Lower leg skin (tissue), 4 donors: ENCODE measurements at places on chromosomes 7 and 10.

- no peak for DNase-seq
Observed at GRCh38 chr7:156494960-156495359, 145.6 kb upstream of the RNF32 start.

- no peak for DNase-seq
Observed at GRCh38 chr10:107971973-107972372, 807.5 kb upstream of the SORCS1 start.

DNA sequence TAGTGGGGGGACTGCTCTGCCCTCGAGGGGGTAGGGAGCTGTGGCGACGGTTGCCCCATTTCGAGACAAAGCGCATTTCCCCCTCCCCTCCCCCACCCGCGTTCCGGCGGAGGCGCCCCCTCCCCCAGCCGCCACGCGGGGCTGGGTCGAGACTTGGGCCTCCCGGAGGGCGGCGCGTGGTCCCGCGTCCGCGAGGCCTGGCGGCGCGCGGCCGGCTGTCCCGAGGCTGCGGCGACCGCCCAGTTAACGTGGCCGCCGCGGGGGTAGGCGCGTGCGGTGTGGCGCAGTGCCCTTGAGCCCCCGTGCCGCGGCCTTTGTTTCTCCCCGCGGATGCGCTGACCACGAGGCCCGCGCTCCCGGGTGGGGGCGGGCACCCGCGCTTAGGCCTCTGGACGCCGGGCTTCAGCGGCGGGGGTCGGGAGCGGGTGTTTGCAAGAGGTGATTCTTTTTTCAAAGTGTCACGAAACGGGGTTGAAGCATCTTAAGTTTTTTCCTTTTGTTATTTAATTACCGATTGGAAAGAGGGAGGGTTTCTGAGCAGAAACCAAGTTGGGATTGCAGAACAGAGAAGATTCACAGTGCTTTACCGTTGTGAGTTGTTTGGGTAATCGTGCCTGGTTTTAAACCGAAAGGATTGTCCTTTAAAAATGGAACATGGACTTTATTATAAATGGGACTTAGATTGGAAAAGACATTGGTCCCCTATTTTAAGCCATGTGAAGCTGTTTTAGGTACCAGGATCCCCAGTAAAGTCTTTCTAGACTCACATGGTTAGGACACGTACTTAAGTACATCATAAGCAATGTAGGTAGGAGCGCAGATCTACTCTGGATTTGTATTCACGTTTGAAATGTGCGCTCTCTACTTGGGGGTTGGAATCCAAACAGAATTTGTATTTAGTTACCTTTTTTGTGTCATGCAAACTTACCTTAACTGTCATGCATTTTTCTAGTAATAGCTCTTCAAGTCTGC is 760 bp downstream of the CBX3 start:
- DNase-seq = peak; percentile 49

GRCh38 chr10:13404791-13405190 is 56.7 kb upstream of the SEPHS1 start:
- peak; percentile 50 for DNase-seq

DNA sequence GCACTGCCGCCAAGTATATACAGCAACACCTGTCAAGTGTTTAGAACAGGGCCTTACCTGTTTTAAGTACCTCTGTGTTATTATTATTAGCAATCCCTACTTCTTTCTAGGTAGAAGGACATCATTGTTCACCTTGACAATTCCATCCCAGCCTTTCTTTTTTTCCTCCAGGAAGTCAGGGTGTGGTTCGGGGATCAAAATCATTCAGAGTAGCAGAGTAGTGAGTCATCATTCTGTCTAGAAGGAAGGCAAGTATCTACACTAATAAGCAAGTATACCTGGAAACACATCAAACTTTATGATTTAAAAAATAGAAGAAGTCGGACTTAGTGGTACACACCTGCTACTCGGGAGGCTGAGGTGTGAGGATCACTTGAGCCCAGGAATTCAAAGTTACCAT is 25.5 kb upstream of the CAPZA2 start:
- DNase-seq = no peak

- DNase-seq = no peak
Observed at GRCh38 chr10:127576740-127577161, 27.6 kb downstream of the NPS start.

- no peak for DNase-seq
Observed at GRCh38 chr10:106571192-106571946, 593.1 kb downstream of the SORCS1 start.

GRCh38 chr10:104072786-104073185 is 12.9 kb downstream of the COL17A1 start:
- no peak for DNase-seq

GRCh38 chr7:44398953-44399574 is 73.7 kb upstream of the CAMK2B start:
- peak; percentile 31 for DNase-seq

- DNase-seq = no peak
Observed at GRCh38 chr10:127968659-127969058, 61.8 kb downstream of the PTPRE start.

- no peak for DNase-seq
Observed at GRCh38 chr10:8338177-8338766, 283.8 kb downstream of the GATA3 start.

DNA sequence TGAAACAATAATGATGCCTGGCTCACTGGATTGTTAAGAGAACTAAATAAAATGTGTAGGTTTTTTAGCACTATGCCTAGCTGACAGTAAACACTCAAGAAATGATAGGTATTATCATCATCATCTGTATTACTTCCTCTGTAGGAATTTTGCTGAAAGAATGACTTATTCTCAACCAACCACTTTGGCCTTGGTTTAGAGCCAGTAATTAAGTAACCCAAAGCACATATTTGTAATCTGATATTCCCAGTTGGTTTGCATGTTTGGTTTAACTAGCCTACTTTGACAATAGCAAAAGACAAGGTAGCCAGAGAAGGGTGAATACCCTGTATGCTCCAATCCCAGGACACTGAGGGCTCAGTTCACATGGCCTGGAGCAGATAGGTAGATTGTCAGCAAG is 34.4 kb downstream of the BCAP29 start:
- no peak for DNase-seq

DNA sequence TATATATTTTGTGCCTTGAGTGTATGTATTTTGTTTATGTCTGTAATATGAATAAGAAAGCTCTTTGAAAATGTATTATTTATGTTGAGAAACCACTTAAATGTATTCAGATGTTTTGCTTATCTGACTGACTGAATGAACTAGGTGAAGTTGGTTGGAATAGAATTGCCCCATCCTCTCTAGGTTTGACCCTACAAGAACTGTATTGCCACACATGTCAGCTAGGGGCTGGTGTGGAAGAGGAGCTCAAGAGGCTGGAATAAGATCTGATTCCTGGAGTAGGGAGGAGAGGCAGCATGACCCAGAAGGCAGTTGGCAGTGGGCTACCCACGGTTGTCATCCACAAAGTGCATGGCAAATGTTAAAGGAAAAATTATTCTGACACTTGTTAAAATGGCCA is 9.1 kb downstream of the SSMEM1 start:
- no peak for DNase-seq

DNA sequence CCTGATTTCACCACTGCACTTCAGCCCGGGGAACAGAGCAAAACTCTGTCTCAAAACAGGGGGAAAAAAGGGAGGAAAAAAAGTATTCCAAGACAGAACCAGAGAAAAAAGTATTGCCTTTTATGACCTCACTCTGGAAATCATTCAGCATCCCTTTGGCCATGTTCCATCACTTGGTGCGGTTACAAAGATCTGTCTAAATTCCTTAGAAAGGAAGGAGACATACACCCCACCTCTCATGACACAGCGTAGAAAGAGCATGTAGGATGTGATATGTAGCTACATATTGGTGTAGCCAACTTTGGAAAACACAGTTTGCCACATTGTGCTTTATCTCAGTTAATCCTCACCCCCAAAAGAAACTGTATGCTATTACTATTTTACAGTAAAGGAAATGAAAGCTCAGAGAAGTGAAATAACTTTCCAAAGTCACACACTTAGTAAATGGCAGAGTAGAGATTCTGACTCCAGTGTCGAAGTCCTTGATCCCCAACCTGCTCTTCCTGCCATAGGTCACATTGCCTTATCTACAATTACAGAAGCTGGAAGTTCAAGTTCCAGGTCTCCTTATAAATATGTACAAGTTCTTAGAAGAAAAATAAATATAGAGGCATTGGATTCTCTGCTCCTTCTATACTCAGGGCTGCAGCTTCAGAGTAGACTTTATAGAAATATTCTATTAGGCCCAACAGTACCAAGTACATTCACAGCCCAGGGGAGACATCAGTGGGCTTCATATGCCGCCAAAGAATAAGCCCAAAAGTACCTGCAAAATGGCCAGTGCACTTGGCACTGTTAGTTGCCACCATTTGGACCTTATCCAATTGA is 91.6 kb upstream of the KMT2E start:
- DNase-seq = no peak

- no peak for DNase-seq
Observed at GRCh38 chr10:131881104-131881880, 19.5 kb upstream of the PPP2R2D start.

GRCh38 chr10:108452533-108452932 is 1288.0 kb upstream of the SORCS1 start:
- no peak for DNase-seq

GRCh38 chr7:2610898-2611297 is 20.9 kb upstream of the TTYH3 start:
- DNase-seq = no peak

- DNase-seq = peak; percentile 80
Observed at GRCh38 chr10:80460399-80461207, 6.5 kb downstream of the TSPAN14 start.

DNA sequence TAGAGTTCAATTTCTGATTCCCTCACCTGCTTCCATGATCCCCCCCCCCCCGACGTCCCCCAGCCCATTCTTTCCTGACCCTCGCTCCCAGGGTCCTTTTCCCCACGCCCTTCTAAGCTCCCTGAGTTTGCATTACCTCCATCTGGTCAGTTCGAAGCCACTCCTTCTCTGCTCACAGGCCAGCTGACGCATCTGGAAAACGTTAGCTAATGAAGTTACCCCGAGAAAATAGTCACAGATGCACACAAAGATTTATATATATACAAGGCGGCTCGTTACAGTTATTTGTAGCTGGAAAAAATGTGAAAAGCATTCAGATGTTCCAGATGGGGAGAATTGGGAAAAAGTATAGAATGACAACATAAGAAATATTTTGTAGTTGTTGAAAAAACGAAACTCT is 630.0 kb upstream of the FOXK1 start:
- DNase-seq = no peak

- no peak for DNase-seq
Observed at GRCh38 chr7:150901160-150902035, 49.1 kb downstream of the AOC1 start.

- DNase-seq = no peak
Observed at GRCh38 chr10:70715853-70716795, 43.8 kb downstream of the ADAMTS14 start.

GRCh38 chr10:50346942-50347341 is 95.6 kb upstream of the ASAH2 start:
- no peak for DNase-seq

- no peak for DNase-seq
Observed at GRCh38 chr10:69180525-69181204, 631 bp downstream of the SUPV3L1 start.

DNA sequence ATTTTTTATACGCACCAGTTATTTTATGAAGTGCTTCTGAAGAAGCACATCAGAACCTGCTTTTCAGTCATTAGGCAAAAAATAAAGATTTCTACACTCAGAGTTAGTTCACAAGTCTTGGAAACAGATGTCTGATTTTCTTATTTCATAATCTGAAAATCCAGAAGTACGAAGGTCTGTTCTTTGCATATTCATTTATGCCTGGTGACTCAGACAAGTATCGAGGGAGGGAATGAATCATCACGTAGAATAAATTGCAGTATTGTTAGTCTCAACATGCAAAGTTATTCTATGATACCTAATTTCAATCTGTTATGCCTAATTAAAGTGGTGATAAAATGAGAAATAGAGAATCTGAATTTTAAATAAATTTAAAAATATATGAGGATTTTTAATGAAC is 113.6 kb upstream of the SEM1 start:
- DNase-seq = no peak

- DNase-seq = no peak
Observed at GRCh38 chr7:22387583-22387982, 30.6 kb upstream of the RAPGEF5 start.

GRCh38 chr7:2438186-2438585 is 34.8 kb downstream of the CHST12 start:
- DNase-seq = peak; percentile 91

DNA sequence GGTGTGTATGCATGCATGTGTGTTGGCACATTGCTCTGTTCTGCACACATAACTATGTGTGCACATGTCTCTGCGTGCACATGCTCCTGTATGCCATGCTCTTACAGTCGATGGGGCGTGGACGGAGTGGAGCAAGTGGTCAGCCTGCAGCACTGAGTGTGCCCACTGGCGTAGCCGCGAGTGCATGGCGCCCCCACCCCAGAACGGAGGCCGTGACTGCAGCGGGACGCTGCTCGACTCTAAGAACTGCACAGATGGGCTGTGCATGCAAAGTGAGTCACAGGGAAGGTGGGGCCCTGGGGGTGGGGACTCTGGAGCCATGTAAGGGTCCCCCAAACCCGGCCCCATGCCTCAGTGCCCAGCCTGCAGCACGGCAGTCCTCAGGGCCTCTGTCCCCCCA is 30.6 kb upstream of the SLC29A3 start:
- no peak for DNase-seq

DNA sequence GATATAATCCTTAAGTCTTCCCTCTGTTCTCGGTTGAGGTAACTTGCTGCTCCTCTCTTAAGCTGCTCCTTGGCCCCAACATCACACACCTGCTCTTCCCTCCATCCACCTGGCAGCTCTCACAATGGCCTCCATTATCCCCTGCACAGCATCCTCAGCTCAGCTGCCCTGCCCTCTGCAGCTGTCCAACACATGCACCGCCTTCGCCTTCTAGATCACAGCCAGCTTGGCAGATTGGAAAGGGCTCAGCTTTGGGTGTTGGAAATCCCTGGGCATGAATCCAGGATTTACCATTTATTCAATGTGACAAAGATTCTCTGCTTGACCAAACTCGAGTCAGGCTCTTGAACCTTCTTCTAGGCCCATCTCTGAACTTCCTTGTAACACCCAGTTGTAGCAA is 20.6 kb downstream of the RGR start:
- peak; percentile 60 for DNase-seq

- no peak for DNase-seq
Observed at GRCh38 chr10:111707076-111707475, 476.5 kb downstream of the GPAM start.
